ENCODE measurements at places on chromosomes 12 and 14.
A peak's percentile ranks its signal among the peaks of the same experiment; 100 is the strongest.

GRCh38 chr12:76083246-76083903 lies 1.1 kb downstream of the NAP1L1 start:
- no peak for DNase-seq

- DNase-seq: no peak
These were observed 163.0 kb upstream of the TMCC3 start for GRCh38 chr12:94813314-94813713.

- no peak for DNase-seq
These were observed 397.8 kb downstream of the SEC23A start for GRCh38 chr14:38705220-38705619.

DNA sequence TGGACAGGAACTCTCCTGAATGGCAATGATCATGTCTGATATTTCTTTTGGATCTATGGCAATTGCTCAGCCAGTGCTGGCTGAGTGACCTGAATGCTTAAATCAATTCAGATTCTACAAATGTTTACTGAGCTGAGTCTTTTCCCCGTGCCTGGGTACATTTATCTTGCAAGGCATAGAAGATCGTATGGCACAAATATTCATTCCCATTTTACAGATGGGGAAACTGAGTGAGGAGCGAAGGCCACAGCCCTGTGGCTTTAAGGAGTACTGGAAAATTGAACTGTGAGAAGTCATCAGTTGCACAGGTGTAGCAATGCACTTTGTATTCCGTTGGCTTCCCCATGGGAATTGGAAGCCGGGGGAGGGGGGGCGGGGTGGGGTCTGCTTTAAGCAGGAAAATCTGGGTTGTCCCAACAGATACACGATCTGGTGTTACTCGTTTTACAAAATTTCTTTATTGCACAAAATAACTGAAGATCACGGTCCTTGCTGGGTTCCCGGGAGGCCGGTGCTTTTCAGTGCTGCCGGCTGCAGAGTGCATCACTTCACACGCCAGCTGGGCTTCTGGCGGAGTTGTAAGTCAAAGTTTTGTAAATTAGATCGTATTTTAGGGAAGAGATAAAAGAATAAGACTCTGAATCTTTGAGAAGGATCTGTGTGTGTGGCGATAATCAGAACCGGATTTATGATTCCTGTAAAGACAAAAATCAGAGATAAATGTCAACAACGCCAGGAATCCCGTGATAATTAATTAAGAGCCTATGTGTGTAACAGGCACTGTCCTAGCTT lies 75.0 kb upstream of the MAP1LC3B2 start:
- DNase-seq: no peak

DNA sequence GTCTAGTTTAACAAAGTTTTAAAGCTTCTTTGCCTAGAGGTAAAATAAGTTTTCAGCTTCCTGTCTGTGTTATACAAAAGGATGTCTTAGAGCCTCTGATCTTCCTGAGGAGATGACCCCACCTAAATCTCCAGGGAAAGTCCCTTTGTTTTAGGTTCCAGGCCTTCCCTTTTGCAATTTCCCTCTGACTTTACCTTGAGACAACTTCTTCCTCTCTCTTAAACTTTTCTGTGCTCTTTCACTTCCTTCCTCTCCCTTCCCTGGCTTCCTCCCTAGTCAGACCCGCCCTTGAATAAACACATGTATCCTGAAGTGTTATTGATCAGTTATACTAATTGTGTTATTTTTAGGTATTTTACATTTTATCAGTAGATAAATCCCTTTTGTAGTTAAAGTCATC lies 134.8 kb downstream of the DYRK2 start:
- no peak for DNase-seq

- DNase-seq: no peak
These were observed 271.4 kb downstream of the RPS29 start for GRCh38 chr14:49314737-49315136.

- DNase-seq: no peak
These were observed 60.3 kb upstream of the KCNMB4 start for GRCh38 chr12:70305794-70306193.

DNA sequence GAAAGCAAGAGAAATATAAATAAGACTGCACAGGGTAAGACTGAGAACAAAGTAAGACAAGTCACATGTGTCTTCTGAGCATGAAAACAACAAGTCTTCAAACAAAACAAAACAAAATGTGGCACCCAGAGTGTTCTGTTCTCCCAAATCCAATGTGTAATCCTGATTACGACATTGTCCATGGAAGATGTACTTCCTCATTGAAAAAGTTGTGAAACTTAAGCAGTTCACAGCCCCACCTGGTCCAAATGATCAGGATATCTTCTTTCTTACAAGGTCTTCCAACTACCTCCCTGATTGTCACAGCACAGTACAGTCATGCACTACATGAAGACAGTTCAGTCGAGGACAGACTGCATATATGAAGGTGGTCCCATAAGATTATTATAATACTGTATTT lies 23.3 kb upstream of the NEK9 start:
- DNase-seq: no peak

DNA sequence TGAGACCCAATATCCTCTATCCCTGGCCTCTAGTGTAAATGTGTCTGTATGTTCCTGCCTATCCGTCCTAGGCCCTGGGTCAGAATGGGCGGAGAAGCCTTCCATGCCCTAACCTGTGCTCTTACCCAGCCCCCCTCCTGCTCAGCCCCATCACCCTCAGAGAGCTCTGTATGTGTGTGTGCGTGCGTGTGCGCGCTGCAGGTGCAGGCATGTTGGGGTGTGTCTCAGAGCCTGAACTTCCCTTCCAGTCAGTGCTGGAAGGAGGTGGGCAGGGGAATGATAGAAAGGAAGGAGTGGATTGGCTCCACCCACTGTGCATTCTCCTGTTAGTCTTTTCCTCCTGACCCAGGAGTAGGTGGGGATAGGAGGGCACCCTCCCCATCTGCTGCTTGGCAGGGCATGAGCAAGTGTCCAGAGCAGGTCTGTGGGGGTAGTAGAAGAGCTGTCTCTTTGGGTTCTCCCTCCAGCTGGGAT lies 7.2 kb downstream of the NAB2 start:
- DNase-seq: no peak

DNA sequence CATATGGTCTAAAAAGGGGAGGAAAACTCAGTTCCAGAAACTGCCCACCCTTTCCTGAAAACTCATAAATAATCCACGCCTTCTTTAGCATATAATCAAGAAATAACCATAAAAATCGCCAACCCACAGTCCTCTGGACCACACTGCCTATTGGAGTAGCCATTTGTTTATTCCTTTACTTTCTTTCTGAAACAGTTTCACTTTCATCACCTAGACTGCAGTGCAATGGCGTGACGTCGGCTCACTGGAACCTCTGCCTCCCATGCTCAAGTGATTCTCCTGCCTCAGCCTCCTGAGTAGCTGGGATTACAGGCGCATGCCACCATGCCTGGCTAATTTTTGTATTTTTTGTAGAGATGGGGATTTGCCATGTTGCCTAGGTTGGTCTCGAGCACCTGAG lies 44.2 kb downstream of the CLMN start:
- no peak for DNase-seq

- no peak for DNase-seq
These were observed 7.7 kb downstream of the CISTR start for GRCh38 chr12:53744130-53744441.

GRCh38 chr12:104957719-104958000 lies 430 bp downstream of the SLC41A2 start:
- peak; percentile 29 for DNase-seq

- DNase-seq: no peak
These were observed 34.9 kb downstream of the ZDHHC17 start for GRCh38 chr12:76798864-76799263.

GRCh38 chr14:71469643-71470335 lies 462.4 kb upstream of the RGS6 start:
- DNase-seq: no peak

- DNase-seq: no peak
These were observed 42.0 kb upstream of the TBC1D15 start for GRCh38 chr12:71797531-71797930.

- no peak for DNase-seq
These were observed 90.2 kb downstream of the CHGA start for GRCh38 chr14:93012951-93013719.

GRCh38 chr14:79516009-79516408 lies 695.3 kb downstream of the DIO2 start:
- DNase-seq: no peak

DNA sequence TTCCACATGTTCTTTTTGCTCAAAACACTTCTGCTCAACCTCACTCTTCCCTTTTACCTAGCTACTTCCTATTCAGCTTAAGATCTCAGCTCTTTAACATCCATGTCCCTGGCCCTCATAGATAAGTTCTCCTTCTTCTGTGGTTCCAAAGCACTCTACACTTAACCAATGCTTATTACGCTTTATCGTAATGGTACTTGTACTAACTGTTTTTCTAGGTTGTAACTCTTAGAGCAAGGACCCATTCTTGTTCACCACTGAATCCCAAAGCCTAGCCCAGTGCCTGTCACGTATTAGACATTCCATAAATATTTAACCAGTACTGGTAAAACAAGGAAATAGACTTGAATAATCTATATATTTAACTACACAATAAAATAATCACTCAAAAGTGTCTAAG lies 5.3 kb downstream of the SLC41A2 start:
- no peak for DNase-seq

- DNase-seq: no peak
These were observed 86.3 kb upstream of the USP44 start for GRCh38 chr12:95637471-95638155.

DNA sequence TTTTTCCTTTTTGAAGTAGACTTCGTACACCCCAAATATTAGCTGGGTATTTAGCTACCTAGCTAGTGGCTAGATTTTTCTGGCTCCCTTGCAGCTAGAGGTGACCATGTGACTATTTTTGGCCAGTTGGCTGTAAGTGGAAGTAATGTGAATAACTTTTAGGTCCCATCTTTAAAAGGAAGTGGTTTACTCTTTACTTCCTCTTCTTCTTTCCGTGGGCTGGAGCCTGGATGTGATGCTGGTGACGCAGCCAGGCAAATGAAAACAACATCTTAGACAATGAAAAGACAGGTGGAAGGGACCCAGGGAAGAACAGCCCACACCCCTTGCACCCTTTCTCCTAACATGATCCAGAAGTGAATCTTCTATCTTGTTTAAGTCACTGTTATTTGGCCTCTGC lies 245.5 kb downstream of the ATP23 start:
- no peak for DNase-seq

- no peak for DNase-seq
These were observed 10.2 kb upstream of the YARS2 start for GRCh38 chr12:32765906-32766305.

GRCh38 chr12:69884386-69884785 lies 59.4 kb downstream of the MYRFL start:
- DNase-seq: no peak

GRCh38 chr12:122059203-122059960 lies 19.2 kb upstream of the MLXIP start:
- DNase-seq: no peak

GRCh38 chr12:92929983-92930382 lies 888 bp upstream of the EEA1 start:
- DNase-seq: no peak

GRCh38 chr12:83893101-83893500 lies 1019.5 kb downstream of the SLC6A15 start:
- DNase-seq: no peak

DNA sequence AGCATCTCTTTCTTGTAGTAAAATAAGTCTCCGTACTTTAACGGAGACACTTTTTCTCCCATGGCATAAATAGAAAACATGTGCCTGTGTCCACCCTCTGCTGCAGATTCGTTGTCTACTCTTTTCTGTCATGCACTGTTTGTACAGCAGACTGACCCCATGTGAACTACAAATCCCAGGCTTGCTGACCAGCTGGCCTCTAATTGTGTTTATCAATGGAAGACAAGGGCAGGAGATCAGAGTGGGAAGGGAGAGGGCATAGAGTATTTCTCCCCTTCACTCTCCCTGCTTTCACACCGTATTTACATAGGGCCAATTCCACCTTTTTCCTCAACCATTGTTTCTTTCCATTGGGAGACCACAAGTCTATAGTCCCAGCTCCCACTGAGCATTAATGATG lies 31.0 kb upstream of the TMTC2 start:
- DNase-seq: no peak

DNA sequence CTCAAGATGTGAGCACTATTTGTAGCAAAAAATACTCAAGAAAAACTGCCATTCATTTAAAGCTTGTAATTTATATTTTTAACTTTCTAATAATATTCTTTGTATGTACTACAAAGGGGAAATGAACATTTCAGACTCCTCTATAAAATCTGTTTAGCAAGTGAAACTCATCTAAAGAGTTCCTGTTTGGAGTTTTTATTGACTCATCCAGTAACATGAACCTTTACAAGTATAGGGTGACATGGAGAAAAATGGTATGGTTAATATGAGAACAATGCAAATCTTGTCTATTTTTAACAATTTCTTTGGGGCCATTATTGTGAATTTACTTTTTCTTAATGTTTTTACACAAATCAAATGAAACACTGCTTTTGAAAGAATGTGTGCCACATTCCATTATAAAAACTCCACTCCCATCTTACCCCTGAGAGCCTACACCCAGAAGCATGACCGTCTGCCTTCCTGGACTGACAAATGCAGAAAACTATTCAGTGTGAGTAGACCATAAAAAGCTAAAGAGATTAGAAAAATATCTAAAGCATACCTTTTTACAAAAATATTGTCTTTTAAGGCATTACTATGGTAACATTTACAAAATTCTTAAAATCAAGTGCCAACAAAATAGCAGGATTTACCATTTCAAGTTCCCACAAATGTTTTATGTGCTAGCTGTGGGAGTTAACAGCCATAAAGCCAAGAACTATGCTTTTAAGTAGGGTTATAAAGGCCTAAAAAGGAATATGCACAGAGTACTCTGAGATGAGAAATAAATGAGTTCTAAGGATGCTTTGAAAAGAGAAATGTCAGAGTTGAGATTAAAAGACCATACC lies 144.0 kb downstream of the ADAMTS20 start:
- no peak for DNase-seq

DNA sequence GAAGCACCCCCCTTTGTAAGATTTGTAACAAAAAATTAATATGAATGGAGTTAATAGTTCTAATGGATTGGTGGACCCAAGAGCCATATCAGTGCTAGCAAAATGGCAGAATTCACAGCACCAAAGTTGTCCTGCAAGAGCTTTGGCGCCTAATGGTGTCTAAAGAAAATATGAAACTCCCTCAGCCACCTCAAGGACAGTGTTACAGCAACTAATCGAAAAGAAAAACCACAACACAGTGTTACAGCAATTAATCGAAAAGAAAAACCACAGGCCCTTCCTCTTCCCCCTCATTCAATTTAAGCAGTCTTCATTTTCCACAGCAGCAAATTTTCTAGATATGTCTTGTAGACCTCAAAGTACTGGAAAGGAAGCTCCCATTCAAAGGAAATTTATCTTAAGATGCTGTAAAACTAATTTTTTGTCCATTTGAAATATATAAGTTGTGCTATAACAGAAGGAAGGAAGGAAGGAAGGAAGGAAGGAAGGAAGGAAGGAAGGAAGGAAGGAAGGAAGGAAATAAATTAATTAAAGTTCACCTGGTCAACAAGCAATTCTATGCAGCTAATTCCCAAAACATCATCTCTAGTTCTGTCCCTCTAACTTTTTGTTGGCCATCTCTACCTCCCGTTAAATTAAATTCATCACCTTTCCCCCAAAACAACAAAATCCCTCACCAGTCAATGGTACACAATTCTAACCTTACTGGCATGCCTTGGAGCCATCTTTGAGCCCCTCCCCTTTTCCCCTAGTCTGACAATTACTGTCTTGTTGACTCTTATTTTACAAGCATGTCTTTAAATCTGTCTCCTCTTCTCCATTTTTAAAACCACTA lies 17.4 kb downstream of the LRP6 start:
- no peak for DNase-seq
